ENCODE measurements at places on chromosomes 13 and 19. TPM values are rescaled to one million over a fixed set of nuclear protein-coding genes. Genes with fewer than 3 reads are reported as not detected.

DNA sequence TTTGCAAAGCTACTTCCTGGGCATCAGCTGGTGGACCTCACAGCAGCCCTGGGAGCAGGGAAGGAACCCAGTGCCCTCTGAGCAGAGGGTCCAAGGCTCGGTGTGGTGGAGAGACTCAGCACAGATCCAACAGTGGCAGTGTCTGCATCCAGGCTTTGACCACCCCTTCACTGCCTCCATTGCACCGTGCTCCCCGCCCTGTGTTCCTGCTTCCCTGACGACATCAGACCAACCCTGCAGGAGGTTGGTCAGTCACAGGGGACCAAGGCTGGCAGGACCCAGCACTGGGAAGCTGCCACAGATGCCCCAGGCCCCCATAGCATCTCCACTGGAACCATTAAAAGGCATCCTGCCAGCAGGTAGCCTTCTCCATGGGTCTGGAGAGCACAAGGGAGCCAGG lies 7.8 kb upstream of the VSTM2B start:
- no peak for DNase-seq

GRCh38 chr19:41439441-41440222 lies at the start of gene DMAC2:
Gene DMAC2, minus strand, starts transcription at chr19:41439912. Its CDS starts 13 bp downstream, at chr19:41439899.
- peak; percentile 98 for DNase-seq

- peak; percentile 92 for DNase-seq
Observed at GRCh38 chr13:87128036-87128435, 543.1 kb upstream of the SLITRK5 start.

DNA sequence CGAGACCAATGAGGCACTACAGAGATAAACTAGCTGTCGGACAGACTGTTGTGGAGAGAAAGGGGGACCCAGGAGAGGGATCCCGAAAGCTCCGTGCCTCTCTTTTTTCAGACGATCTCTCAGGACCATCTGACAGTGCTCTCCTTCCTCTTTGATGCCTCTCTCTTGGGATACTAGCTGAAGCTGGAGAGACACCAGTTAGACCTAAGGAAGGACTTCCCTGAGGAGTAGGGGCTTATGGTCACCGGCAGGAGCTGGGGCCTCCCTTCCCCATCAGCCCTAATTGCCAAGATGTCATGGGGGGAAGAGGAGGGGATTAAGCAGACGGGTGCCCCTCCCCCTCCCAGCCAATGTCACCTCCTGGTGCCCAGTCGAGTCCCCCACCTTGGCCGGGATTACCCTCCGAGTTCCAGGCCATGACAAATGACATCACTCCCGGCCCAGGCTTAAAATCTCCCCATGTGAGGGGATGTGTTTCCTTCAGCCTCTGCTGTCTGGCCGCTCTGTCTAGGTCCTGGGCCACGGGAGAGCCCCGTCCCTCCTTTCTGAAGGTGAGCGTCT lies at the start of gene CRX:
Gene CRX (plus strand): TSS at position 478 of the 561 bp plus-strand sequence. CDS start 12,507 bp downstream, outside the sequence.
- DNase-seq, result no peak

DNA sequence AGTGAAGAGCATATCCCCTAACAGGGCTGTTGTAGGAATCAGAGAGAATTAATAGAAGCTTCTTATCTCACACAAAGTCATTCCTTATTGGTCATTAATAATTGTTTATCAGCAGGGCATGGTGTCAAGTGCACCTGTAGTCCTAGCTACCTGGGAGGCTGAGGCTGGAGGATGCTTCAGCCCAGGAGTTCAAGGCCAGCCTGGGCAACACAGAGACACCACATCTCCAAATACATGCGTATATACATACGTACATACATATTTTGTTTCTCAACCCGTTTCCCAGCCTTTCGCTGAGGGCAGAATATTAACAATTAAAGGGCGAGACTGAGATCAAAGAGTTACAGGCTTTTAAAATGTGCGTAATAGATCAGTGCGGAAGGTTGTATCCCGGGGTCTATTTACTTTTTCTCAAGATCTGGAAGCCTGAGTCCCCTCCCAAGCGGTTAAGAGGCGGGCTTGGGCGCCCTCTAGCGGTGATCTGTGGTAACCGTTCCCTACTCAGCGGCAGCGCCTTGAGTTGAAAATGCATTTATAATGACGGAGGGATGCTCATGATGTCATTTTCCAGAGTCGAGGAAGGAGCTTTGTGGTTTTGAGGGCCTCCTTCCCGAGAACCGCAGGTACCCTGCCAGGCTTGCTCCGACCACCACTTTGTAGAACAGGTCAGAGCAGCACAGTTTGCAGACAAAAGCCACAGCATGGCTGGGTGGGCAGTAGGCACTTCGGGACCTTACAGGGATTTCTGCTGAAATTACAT lies 169.6 kb upstream of the GPR12 start:
- peak; percentile 82 for DNase-seq

DNA sequence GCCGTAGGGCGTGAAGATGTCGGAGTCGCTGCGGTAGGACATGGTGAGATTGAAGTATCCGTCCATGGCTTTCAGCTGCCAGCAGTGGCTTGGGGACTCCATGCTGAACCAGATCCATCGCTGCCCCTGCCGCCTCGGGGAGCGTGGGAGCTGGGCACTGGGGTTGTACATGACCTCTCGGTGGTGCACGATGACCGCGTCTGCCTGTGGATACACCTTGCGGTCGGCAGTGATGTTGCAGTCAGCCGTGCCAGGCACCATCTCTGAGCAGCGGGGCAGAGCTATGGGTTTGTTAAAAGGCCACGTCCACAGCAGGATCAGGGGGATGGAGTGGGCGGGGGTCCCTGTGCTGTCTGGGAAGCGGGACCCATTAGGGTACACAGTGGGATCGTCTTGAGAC lies 7.4 kb downstream of the FUT6 start:
- no peak for DNase-seq

- DNase-seq, result no peak
Observed at GRCh38 chr19:49331616-49332055, 3.6 kb upstream of the CD37 start.

DNA sequence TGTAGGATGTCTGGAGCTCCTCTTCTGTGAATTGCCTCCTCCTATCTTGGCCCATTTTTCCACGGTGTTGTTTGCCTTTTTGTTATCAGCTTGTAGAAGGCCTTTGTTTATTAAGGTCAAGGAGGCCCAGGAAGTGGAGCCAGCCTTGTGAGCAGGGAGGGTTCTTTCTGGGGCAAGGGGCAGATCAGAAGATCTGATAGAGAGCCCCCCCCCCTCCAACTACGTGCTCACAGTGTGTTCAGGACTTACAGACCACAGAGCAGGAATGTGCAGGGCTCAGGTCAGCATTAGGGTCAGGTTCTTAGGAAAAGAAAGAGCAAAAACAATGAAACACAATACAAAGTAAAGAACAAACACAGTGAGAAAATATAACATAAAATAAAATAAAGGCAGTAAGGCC lies 59.4 kb downstream of the CCNE1 start:
- no peak for DNase-seq

- no peak for DNase-seq
Observed at GRCh38 chr13:93603043-93603442, 376.4 kb downstream of the GPC6 start.

GRCh38 chr19:48152551-48152950 lies 17.6 kb downstream of the LIG1 start:
- DNase-seq, result peak; percentile 95

DNA sequence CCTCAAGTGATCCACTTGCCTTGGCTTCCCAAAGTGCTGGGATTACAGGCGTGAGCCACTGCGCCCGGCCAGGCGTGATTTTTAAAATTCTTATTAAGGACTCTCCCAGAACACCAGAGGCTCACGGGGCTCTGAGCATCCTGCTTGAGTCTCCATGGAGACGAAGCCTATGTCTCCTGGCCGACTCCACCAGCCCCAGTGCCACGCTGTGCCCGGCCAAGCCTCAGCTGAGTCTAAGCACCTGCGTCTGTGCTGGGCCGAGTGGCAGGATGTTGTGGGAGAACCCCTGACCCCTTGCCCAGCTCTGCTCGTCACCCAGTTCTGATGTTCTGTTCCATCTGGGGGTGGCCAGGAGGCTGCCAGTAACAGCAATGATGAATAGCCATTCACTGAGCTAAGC lies 3.9 kb upstream of the CELF5 start:
- no peak for DNase-seq

GRCh38 chr19:3609779-3610719 lies 3.4 kb upstream of the TBXA2R start:
- DNase-seq, result no peak

- DNase-seq, result no peak
Observed at GRCh38 chr19:32471811-32472210, 66.2 kb downstream of the DPY19L3 start.

GRCh38 chr13:103487841-103488240 lies 421.6 kb upstream of the SLC10A2 start:
- DNase-seq, result no peak

GRCh38 chr19:35144600-35145436 lies 1.8 kb downstream of the FXYD7 start:
- DNase-seq, result no peak

DNA sequence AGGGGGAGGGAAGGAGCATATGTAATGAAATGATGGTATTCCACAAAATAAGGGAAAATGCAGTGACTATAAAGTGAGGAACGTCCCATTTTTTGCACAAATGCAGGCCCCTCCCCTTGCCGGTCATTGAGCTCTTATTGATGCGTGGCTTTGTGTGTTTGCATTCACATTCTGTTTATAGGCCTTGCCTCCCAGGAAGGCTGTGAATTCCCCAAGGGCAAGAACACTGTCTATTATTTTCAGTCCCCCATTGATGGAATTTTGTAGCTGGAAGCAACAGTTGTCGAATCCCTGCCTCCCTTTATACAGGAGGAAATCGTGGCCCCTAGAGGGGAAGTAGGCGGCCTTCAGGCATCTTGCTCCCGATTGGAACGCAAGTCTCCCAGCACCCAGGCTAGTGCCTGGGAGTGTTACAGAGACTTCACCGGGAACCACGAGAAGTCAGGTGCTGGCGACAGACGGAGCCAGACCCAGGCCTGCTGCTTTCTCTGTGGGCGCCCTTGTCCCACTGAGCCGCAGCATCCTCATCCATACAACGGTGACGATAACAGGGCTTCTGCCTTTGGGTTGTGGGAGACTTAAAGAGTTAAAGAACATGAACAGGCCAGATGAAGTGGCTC lies 6.9 kb downstream of the SBSN start:
- DNase-seq, result no peak

- DNase-seq, result no peak
Observed at GRCh38 chr13:102317593-102317992, 84.3 kb downstream of the FGF14 start.

DNA sequence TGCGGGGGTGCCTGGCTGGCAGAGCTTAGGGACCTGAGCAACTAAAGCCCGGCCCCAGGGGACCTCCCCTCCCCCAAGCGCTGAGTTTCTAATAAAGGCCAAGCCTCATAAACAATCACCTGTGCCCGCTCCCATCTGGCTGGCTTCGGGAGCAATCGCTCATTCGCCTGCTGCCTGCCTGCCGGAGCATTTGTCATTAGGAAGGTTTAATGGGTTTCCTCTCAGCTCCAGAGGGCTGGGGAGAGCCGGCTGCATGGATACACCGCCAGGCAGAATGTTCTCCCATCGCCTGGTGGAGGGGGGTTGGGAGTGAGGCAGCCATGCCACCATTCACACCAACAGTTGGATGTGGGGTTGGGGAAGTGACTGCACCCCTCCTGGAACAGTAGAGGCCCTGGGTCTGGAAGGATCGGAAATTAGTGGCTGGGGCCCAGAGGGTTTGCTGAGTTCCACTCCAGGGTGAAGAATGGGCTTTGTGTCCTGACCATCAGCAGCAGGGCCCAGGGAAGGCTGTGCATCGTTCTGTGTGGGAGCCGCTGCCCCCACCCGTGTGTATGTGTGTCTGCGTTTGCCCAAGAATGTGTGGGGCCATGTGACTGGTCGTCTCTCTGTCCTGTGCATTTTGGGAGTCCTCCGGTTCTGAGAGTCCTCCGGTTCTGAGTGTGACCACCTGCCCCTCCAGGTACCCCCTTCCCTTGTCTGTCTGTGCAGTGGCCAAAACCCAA lies 15.3 kb downstream of the PIN1 start:
- peak; percentile 61 for DNase-seq

DNA sequence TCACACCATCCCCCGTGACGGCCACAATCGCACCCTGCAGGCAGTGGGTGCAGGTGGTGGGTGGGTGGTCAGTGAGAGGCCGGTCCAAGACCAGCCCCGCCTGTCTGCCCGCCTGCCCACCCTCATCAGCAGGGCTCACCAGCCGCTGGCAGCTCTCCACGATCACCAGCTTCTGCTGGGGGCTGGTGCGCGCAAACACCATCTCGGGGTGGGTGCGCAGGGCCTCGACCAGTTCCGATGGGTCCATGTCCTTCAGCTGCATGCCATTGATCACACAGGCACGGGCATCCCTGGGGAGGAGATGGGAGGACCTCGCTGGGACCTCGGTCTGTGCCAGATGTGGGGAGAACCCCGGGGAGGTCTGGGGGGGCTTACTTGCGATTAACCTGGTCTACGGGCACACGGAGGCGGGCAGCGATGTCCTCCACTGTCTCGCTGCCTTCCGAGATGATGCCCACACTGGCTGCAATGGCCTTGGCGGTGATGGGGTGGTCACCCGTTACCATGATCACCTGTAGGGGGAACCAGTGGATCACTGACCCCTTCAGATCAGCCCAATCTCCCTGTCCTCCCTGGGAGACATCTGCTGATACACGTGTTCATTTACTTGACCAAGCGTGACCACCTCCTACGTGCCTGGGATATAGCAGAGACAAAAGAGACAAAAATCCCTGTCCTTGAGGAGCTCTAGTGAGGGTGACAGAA lies 8.0 kb downstream of the ATP4A start:
- no peak for DNase-seq

- no peak for DNase-seq
Observed at GRCh38 chr19:14089662-14090508, 666 bp downstream of the SAMD1 start.

GRCh38 chr13:79382545-79383275 lies 23.3 kb downstream of the RBM26 start:
- DNase-seq, result no peak

- DNase-seq, result no peak
Observed at GRCh38 chr13:93244141-93244917, 17.7 kb downstream of the GPC6 start.

DNA sequence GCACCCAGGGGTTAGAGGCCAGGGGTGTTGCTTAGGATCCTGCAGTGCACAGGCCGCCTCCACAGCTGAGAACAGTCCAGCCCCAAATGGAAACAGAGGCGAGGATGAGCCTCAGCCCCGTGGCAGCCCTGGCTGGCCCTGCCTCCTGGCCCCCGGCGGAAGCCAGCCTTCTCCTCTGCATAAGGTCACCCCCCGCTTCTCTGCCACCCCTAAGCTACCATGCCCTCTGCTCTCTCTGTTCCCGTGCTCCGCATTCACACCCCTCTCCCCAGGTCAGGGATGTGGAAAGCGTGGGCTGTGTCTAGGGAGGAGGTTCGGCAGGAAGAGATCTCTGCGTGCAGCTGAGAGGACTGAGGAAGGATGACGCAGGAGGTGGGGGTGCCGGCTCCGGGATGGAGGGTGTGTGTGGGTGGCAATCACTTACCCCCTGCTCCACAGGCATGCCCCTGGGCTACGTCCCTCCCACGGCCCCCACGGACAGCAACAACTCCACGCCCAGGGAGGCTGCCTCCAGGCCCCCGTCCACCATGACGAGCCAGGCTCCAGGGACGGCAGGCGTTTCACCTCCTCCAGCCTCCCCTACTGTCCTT lies 6.0 kb downstream of the SSC5D start:
- no peak for DNase-seq

- no peak for DNase-seq
Observed at GRCh38 chr19:44903602-44904425, 1.8 kb upstream of the APOE start.

Gene CIC
- total RNA-seq, result 28.1 TPM

Gene LPAR6
- 65.8 TPM for total RNA-seq

Gene ZNF506
- total RNA-seq, result 46.0 TPM

Gene LHB
- total RNA-seq, result not detected

Gene FXYD1
- total RNA-seq, result 20.4 TPM

Gene CEBPA
- total RNA-seq, result 6.4 TPM

Gene KLK13
- total RNA-seq, result 0.50 TPM

Gene CASP14
- total RNA-seq, result not detected

Gene EPSTI1
- 4.6 TPM for total RNA-seq

Gene SIGLEC8
- total RNA-seq, result 3.6 TPM

Gene FAM216B
- total RNA-seq, result 5.6 TPM

Gene ATCAY
- total RNA-seq, result 48.9 TPM

Gene KLK7
- total RNA-seq, result 0.50 TPM

All from spinal cord (tissue), 10 donors.